ENCODE measurements at places on chromosomes 2 and 18. TPM values are rescaled to one million over a fixed set of nuclear protein-coding genes. Genes with fewer than 3 reads are reported as not detected.

Gene CHMP1B
- 34.3 TPM for total RNA-seq

Gene HOXD13
- total RNA-seq: not detected

Gene INPP5D
- total RNA-seq: 145 TPM

DNA sequence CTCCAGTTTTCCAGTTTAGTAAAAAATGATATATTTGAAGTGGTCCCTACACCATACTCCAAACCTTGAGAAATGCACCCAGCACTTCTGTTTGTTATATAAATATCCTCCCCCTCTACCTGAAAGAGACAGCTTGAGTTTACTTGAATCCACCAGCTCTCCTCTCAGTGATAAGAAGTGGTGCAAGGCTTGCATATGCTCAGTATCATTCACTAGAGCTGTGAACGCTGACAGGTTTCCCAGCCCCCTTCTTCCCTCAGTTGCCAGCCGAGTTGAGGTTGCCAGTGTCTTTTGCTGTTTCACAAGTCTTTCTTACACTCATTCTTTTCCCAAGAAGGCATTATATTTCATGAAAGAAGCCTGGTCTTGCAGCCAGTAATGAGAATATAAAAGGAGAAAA lies 880.0 kb downstream of the LRRTM4 start:
- no peak overlapping the region for H3K4me3 ChIP-seq
- no peaks in the 10 kb centered on the region for H3K36me3 ChIP-seq
- H3K27me3 ChIP-seq: no peaks in the 10 kb centered on the region

- no peaks in the 10 kb centered on the region for H3K27me3 ChIP-seq
- no peak overlapping the region for H3K4me3 ChIP-seq
- no peaks in the 10 kb centered on the region for H3K36me3 ChIP-seq
- no peaks in the 10 kb centered on the region for H3K4me1 ChIP-seq
- no peak for DNase-seq
- H3K27ac ChIP-seq: no peak overlapping the region
These were observed 69.1 kb downstream of the NCAPH start for GRCh38 chr2:96404446-96405373.

- DNase-seq: peak; percentile 89
- H3K27me3 ChIP-seq: no peaks in the 10 kb centered on the region
- H3K4me3 ChIP-seq: no peak overlapping the region
- H3K36me3 ChIP-seq: no peaks in the 10 kb centered on the region
- H3K4me1 ChIP-seq: peaks cover 29% of the 10 kb centered on the region
- H3K27ac ChIP-seq: no peak overlapping the region
These were observed 96.8 kb downstream of the UBE2E3 start for GRCh38 chr2:181077128-181077709.

DNA sequence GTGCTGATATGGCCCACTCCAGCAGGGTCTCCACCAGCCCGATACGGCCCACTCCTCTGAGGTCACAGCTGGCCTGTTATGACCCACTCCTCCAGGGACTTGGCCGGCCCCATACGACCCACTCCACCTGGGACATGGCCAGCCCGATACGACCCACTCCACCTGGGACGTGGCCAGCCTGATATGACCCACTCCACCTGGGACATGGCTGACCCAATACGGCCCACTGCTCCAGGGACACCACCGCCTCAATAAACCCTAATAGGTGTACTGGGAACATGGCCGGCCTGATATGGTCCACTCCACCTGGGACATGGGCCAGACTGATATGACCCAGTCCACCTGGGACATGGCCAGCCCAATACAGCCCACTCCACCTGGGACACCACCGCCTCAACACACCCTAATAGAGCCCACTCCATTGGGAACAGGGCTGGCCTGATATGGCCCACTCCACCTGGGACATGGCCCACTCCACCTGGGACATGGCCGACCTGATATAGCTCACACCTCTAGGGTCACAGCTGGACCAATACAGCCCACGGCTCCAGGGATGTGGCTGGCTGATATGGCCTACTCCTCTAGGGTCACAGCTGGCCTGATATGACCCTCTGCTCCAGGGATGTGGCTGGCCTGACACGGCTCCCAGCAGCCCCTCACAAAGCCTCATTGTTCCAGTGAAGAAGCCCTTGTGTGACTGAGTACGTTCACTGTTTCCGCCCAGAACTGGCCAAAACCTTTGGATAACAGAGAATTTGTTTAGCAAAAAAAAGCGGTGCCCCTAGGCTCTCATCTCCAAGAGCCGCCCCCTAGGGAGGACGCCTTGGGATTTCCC lies 245.6 kb downstream of the HDAC4 start:
- no peaks in the 10 kb centered on the region for H3K4me1 ChIP-seq
- H3K27me3 ChIP-seq: no peaks in the 10 kb centered on the region
- no peak for DNase-seq
- no peak overlapping the region for H3K27ac ChIP-seq
- H3K4me3 ChIP-seq: no peak overlapping the region

Measured in Karpas-422 (cell line).